ENCODE measurements at places on chromosomes 13 and 19. TPM values are rescaled to one million over a fixed set of nuclear protein-coding genes. Genes with fewer than 3 reads are reported as not detected.

CEACAM7 gene
- total RNA-seq, result 0.03 TPM

C19orf81 gene
- total RNA-seq, result 2.7 TPM

COPE gene
- total RNA-seq, result 117 TPM

SIGLEC7 gene
- not detected for total RNA-seq

NLRP9 gene
- not detected for total RNA-seq

CD79A gene
- 0.71 TPM for total RNA-seq

HIPK4 gene
- 0.22 TPM for total RNA-seq

ATP4A gene
- not detected for total RNA-seq

HCST gene
- total RNA-seq, result 0.45 TPM

PSG4 gene
- total RNA-seq, result 0.56 TPM

GFY gene
- 0.16 TPM for total RNA-seq

THSD1 gene
- 6.2 TPM for total RNA-seq

KCTD15 gene
- total RNA-seq, result 51.3 TPM

DAND5 gene
- not detected for total RNA-seq

RTBDN gene
- 0.33 TPM for total RNA-seq

RUBCNL gene
- total RNA-seq, result 0.10 TPM

TEX30 gene
- total RNA-seq, result 12.6 TPM

KIR2DL4 gene
- not detected for total RNA-seq

ADAMTS10 gene
- total RNA-seq, result 12.8 TPM

ARHGEF7 gene
- 19.4 TPM for total RNA-seq

Data from A549 treated with Hydrocortisone at 1 μM for 4 hours (cell line).